ENCODE measurements at places on chromosomes 4 and X. TPM values are rescaled to one million over a fixed set of nuclear protein-coding genes. Genes with fewer than 3 reads are reported as not detected.

ARAP2 gene
- 0.47 TPM for total RNA-seq

F8A1 gene
- total RNA-seq = 95.5 TPM

PTCHD1 gene
- not detected for total RNA-seq

S100P gene
- 61.9 TPM for total RNA-seq

NPY1R gene
- total RNA-seq = 0.03 TPM

PHKA1 gene
- total RNA-seq = 22.0 TPM

RBM46 gene
- total RNA-seq = not detected

UGT8 gene
- total RNA-seq = 0.09 TPM

SPANXC gene
- 1.0 TPM for total RNA-seq

AFP gene
- 1.9 TPM for total RNA-seq

TMEM187 gene
- total RNA-seq = 5.7 TPM

ZC4H2 gene
- 2.1 TPM for total RNA-seq

DCAF4L1 gene
- 0.11 TPM for total RNA-seq

CLCN5 gene
- 3.5 TPM for total RNA-seq

XAGE1A gene
- not detected for total RNA-seq

XAGE2 gene
- total RNA-seq = not detected

ZNF711 gene
- 1.1 TPM for total RNA-seq

PCDH18 gene
- not detected for total RNA-seq

All from A549 treated with DMSO at 1 μM for 4 hours (cell line).